ENCODE measurements at places on chromosomes 2 and 18. TPM values are rescaled to one million over a fixed set of nuclear protein-coding genes. Genes with fewer than 3 reads are reported as not detected.

Gene MAL
- total RNA-seq, result not detected

Gene SCYGR6
- not detected for total RNA-seq

Gene CFAP53
- total RNA-seq, result 0.34 TPM

Gene CHRND
- not detected for total RNA-seq
